Activated CD4-positive, alpha-beta T cell treated with anti-CD3 and anti-CD28 coated beads, Interleukin-2, amount 50 U/mL, for 48 hours (primary cell): ENCODE measurements at places on chromosomes 4 and X.

- no peak for DNase-seq
These were observed 1627.5 kb upstream of the TENM3 start for GRCh38 chr4:180615746-180616145.

DNA sequence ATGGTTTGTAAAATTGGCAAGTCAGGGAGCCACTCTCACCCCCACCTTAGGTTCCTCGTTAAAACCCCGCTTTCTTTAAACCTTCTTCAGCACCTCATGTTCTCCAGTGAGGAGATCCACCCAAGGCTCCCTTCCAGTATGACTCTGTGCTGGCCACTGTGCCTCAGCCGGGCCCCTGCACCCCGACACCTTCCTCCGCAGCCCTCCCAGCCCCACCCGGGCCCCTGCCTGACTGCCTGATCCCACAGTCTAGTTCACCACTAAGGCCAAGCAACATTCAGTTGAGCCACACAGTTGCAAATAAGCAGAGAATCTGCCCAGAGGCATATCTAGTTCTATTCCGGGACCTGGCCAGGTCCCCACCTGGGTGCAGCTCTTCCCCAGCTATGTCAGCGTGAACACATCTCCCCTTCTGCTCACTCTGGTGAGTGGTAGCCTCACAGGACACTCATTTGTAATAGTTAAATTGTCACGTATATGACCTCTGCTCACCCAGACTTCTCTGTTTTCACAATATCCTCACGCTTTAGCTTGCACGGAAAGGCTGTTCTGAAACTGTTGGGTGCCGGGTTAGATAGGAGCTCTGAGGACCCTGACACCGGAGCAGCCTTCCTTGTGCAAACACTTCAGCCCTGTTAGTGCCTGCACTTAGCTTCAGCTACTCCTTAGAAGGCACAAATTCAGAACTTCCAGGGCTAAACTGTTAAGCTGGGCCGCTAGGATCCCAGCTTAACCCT is 146.8 kb downstream of the DCTD start:
- no peak for DNase-seq

GRCh38 chr4:108449129-108449528 is 171.2 kb upstream of the RPL34 start:
- DNase-seq: no peak

DNA sequence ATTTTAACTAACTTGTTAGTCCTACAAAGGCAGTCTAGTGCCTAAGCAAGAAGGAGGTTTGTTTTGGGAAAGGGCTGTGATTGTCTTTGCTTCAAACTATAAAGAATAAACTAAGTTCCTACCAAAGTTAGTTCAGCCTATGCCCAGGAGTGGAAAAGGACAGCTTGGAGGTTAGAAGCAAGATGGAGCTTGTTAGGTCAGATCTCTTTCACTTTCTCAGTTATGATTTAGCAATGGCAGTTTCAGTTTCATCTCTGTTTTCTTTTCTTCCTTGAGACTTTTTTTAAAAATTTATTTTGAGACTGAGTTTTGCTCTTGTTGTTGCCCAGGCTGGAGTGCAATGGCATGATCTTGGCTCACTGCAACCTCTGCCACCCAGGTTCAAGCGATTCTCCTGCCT is 82.9 kb upstream of the NLGN4X start:
- DNase-seq: no peak

GRCh38 chrX:8607326-8607725 is 124.6 kb downstream of the ANOS1 start:
- no peak for DNase-seq

DNA sequence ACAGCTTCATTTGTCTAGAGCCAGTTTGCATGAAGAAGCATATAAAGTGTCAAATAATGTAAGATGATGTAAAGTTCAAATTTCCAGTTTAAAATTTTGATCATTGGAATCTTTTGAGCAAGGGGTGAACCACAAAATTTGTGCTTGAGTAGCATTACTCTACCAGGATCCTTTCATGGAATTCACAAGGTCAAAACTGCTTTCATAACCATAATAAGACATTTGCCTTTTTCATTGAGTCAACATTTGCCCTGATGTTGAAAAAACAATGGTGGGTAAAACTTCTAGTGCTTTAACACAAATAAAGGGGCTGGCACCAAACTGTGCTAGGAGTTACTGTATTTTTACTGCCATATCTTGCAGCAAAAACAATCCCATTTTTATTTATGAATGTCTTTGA is 142.2 kb downstream of the GLRA3 start:
- no peak for DNase-seq

- DNase-seq: no peak
These were observed 307.7 kb downstream of the GPM6A start for GRCh38 chr4:175504318-175504717.

DNA sequence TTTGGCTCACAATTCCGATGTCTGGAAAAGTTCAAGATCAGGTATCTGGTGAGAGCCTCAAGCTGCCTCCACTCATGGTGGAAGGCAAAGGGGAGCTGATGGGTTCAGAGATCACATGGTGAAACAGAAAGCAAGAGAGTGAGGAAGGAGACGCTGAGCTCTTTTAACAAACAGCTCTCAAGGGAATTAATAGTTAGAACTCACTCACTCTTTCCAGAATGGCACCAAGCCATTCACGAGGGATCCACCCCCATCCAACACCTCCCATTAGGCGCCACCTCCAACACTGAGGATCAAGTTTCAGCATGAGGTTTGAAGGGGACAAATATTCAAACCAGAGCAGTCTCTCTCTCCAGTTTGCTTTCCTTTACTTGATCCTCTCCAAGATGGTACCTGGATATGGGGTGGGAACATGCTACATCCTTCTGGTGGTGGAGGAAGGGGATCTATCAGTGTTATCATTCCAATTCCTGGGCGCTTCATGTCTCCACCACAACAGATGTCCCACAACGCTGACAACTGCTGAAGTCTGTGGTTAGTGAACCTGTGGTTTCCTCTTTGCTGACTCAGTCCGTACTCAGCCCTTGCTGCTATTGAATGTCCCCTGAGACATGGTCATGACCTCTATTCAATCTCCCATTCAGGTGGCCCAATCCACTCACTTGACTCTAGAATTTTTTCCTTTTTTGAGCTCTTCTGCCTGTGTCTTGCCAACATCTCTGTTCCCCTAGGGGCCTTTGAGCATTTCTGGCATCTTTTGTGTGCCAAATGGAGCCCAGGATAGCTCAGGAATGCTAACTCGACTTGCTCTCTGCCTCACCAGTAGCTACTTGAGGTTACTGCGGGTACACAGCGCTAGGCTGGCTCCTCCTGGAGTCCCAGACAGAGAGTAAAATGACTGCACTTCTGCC is 395.2 kb downstream of the MID1IP1 start:
- DNase-seq: peak; percentile 56

DNA sequence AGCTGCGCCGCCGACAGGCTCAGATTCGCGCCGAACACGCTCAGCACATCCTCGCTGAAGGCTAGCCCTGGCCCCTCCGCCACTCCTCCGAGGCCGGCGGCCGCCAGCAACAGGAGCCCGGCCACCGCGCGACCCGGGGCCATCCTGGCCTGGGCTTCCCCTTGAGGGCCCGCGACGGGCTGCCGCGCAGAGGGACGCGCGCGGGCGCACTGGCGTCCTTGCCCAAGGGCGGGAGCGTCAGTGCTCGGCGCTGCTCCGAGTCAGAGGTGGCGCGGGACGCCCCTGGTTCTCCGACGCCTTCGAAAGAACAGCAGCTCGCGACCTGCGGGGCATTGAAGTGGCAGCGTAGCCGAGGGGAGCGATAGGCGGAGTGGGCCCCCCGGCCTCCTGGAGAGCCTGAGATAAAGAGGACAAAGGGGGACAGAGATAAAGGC is 745 bp downstream of the SLC39A8 start:
- peak; percentile 71 for DNase-seq

DNA sequence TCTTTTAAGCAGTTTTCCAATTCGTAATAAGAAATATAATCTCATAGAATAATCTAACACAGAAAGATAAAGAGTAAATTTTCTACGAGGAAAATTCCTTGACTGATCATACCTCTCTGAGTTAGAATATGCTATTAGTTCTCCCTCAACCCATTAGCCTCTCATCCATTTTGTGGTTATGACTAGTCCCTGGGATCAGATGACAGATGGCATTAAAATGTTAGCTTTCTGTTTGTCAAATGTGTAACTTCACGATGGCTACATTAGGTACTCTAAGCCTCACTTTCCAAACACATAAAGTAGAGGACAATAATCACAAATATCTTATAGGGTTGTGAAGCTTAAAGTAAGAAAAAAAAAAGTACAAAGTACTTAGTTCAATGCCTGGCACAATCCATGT is 112.2 kb downstream of the ZAR1 start:
- DNase-seq: no peak

DNA sequence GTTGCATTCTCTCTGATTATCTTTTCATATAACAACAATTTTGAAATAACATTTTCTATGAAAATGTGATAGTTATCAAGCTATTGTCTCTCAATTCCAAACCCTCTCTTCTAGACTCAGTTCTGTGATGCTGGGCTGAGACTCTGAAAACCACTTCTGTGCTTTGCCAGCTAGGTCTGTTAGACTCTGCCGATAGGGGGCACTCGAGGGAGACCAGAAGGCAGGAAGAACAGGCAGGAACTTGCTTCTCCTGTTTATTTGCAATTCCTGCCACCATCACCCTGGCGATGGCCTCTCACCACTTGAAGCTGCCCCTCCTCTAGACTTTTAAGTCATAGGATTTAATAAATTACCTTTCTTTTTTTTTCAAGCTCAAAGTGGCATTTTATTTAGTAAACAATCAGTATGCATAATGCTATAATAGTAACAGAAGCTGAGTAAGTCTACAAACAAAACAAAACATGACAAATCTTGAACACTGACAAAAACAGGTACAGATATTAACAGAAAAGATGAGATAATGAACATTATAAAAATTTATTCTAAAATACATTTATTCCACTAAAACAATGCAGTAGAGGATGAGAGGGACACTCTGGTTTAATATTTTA is 49.7 kb downstream of the RASL11B start:
- DNase-seq: peak; percentile 86

GRCh38 chr4:87235020-87235671 is 14.7 kb upstream of the KLHL8 start:
- no peak for DNase-seq

GRCh38 chr4:187098429-187098828 is 374.8 kb upstream of the FAT1 start:
- DNase-seq: no peak

GRCh38 chr4:132592340-132592739 is 556.8 kb upstream of the PCDH10 start:
- no peak for DNase-seq

DNA sequence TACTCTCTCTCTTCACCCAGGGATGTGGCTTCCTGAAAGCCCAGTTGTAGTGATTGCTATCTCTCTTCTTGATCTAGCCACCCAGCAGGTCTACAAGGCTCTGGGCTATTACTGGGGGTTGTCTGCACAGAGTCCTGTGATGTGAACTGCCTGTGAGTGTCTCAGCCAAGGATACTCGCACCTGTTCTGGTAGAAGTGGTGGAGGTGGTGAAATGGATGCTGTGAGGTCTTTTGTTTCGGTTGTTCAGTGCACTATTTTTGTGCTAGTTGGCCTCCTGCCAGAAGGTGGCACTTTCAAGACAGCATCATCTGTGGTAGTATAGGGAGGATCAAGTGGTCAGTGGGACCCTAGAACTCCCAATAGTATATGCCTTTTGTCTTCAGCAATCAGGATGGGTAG is 268.0 kb downstream of the GABRG1 start:
- DNase-seq: no peak

DNA sequence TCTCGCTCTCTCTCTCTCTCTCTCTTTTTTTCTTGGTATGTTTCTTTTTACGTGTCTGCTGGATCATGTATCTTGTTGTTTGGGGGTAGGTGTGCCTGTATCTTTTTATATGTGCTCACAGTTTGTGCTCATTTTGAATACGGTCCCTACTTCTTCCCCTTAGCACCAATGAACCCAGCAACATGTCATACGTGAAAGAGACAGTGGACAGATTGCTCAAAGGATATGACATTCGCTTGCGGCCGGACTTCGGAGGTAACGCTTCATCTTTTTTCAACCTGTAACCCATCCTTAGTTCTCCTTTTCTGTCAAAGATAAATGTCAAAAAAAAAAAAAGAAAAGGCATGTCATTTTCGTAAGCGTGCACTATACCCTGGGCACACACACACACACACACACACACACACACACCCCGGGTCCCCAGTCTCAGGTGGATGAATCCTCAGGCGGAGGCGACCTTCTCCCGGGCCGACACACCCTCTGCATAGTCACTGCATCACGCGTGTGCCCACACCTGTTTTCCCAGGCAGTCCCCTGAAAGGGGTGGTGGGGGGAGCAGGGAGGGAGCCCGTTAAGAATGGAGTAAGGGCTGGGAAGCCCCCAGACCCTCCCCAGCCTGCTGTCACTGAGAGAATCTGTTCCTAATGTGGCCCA is 511 bp downstream of the GABRB1 start:
- no peak for DNase-seq

DNA sequence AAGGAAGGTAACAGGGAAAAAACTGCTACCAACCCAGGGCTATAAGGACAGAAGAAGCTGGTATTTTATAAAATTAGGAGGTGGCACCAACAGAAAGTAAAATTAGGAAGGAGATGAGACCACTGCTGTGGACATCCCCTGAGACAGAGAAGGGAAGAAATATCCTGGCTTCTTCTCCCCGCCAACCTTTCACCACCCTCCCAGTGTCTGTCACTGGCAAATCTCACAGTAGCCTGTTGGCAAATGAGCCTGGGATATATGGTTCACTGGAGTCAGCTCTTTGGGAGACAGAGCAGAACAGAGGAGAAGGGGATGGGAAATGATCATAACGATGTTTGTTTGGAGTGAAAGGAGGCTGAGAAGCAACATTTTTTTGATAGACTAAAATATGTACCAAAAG is 190.9 kb upstream of the PACRGL start:
- no peak for DNase-seq

- no peak for DNase-seq
These were observed 352.3 kb downstream of the GRXCR1 start for GRCh38 chr4:43244688-43245382.

GRCh38 chr4:11881947-11882346 is 453.3 kb upstream of the HS3ST1 start:
- DNase-seq: no peak

GRCh38 chrX:19121898-19122640 is at the start of gene ADGRG2:
Gene ADGRG2 (minus strand): TSS chrX:19122468. CDS start chrX:19068834, 53,634 bp downstream.
- DNase-seq: peak; percentile 3

DNA sequence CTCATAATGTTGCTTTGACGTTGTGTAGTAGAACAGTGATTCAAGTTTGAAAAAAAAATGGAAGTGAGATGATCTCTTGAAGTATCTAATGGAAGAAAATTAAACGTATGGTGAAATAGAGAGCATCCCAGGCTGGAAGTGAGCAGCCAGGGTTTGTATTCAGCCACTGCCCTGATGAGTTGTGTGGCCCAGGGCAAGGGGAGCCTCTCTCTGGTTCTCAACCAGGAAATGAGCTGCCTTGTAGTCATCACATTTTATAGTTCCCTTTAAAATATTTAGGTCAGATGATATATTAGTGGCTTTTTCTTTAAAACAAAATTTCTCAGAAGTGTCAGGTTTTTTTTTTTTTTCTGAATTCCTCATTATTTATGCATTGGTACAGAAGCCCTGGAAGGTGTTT is 150.3 kb downstream of the GPAT3 start:
- DNase-seq: no peak

- DNase-seq: no peak
These were observed 18.5 kb downstream of the GC start for GRCh38 chr4:71765350-71765749.
